Panc1 (cell line): ENCODE measurements at places on chromosomes 4 and X. TPM values are rescaled to one million over a fixed set of nuclear protein-coding genes. Genes with fewer than 3 reads are reported as not detected.

The COMMD8 gene
- total RNA-seq, result 22.0 TPM

The STS gene
- 2.0 TPM for total RNA-seq

The SYTL4 gene
- total RNA-seq, result 0.15 TPM

The PAGE5 gene
- total RNA-seq, result not detected

The BRS3 gene
- total RNA-seq, result not detected

The HEPH gene
- 0.08 TPM for total RNA-seq

The ADGRG2 gene
- total RNA-seq, result 2.0 TPM
